ENCODE measurements at places on chromosomes 6 and 20.

DNA sequence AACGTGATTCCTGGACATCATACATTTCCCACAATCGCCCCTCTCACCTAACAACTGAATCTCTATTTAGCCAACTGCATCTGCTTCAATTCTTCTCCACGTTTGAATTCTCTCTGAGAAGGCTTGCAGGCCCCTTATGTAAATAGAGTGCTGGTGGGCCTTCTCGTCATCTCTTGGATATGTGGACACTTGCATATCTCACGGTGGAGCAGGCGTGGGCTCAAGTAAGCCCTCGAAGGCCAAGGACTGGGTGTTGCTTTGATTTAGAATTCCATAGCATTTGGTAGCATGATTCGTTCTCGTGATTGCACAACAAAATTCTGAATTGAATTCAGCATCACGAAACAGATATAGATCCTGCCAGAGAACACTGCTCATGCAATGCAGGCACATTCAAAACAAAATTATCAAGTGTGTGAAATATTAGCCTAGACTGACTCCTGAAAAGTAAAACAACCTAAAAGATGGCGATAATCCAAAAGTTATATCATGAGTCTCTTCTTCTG lies 613.6 kb downstream of the TFAP2A start:
- DNase-seq: no peak

DNA sequence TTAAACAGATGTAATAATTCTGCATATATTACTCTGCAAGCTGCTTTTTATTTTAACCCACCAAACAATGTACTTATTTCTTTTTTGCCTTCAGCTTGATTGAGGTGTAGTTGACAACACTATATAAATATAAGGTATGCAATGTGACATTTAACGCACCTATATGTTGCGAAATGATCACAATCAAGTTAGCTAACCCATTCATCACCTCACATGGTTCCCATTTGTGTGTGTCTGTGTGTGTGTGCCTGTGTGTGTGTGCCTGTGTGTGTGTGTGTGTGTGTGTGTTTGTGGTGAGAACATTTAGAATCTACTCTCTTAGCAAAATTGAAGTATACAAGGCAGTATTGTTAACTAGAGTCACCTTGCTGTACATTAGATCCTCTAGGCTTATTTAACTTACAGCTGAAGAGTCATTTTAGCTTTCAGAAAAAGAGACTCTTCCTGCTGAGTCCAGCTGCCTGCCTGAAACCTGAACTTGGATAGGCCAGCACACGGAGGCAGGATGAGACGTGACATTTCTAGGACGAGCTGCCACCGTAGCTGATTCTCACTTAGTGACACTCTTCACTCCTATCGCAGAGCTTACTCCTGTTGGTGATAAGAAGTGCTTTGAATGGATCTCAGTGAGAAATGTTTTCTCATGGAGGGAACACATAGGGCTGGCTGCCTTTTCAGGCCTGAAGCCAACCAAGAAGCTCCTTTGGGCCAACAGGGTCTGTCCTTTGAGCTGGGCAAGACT lies 126.5 kb upstream of the RIPOR2 start:
- DNase-seq: no peak

GRCh38 chr6:158044525-158044888 lies 62.8 kb downstream of the SYNJ2 start:
- DNase-seq: no peak

- DNase-seq: no peak
Observed at GRCh38 chr6:154258064-154258757, 98.4 kb downstream of the IPCEF1 start.

DNA sequence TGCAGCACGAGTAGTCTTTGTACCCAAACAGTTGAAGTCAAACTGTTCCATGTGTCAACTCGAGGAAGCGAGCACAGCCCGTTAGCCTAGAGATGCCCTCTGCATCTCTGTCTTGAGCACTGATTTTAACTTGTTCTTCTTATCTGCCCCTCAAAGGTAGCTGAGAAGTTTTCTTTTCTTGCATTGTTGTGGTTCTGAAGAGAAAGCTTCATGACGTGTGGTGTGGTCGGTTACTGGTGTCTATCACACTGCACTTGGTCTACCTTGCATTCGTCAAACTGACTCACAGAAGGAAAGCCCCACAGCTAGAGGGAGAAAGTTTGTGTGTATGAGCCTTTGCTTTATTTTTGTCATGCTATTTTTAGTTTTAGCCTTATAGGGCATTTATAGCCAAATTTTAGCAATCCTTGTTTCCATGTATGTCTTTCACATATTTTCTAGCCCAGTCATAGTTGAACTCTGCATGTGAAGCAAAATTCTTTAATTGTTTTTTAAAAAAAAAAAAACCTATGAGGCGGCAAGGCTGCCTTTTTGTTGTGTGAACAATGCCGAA lies 115.1 kb downstream of the JAG1 start:
- no peak for DNase-seq

DNA sequence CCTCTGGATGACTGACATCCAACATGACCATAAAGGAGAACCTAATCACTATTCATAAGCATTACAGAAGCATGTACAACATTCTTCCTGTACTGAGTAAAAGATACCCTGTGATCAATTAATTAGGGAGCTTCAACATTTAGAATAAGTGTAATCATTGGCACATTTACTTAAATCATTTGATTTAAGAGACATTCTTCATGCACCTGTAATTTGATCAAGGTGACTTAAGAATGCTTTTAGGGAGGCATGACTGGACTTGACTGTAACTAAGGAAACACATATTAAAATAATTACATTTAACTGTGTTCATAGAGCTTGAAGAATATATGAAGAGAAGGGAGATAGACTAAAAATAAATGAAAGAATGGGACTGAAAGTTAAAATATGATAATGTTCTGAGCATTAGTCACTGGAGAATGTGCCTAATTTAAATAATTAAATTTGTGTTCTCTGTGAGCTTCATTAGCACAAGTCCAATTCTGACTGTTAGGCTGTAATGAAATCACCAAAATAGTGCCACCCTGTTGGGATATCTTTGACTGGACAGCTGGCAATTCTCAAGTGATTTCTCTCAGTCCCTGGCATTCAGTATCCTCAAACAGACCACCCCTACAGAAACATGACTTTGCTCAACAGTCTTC lies 295.5 kb upstream of the ADGRB3 start:
- no peak for DNase-seq

DNA sequence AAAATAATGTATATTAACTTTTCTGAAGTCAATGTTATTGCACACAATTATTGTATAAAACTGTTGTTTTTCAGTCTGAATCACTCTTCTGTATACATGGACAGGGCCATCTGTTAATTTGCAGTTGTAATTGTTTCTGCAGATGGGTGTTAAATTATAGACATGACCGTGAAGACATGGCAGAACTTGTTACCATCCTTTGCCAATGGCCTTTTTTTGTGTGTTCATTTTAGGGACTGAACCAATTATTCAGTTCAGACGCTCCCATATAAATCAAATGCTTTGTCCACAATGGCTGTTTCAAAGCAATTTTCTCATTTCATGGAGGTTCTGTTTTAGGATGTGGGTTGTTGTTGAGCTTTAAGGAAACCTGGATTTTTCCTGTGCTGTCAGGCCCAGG lies 533.7 kb downstream of the DOK5 start:
- DNase-seq: no peak

DNA sequence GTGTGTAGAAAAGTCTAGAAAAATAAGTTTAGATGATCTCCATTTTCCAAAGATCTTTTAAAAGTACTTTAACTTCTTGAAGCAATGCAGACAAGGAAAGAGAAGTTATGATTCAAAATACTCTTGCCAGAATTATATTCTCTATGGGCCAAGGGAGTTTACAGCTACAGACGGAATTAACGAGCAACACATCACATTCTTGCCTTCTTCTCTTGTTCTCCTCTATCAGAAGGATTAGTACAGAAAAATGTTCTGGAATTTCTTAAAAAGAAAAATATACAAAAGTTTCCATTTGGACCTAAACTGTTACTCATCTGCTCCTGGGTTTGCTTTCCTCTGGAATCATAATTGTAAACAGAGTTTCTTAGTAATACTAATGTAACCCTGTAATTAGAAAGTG lies 284.7 kb upstream of the HSF2 start:
- no peak for DNase-seq

GRCh38 chr20:17541996-17542395 lies 10.8 kb upstream of the BFSP1 start:
- DNase-seq: no peak

GRCh38 chr20:10902576-10903282 lies 228.9 kb upstream of the JAG1 start:
- no peak for DNase-seq

GRCh38 chr20:16553101-16553500 lies 20.1 kb downstream of the KIF16B start:
- no peak for DNase-seq

GRCh38 chr20:2693286-2694007 lies 867 bp downstream of the EBF4 start:
- peak; percentile 29 for DNase-seq

DNA sequence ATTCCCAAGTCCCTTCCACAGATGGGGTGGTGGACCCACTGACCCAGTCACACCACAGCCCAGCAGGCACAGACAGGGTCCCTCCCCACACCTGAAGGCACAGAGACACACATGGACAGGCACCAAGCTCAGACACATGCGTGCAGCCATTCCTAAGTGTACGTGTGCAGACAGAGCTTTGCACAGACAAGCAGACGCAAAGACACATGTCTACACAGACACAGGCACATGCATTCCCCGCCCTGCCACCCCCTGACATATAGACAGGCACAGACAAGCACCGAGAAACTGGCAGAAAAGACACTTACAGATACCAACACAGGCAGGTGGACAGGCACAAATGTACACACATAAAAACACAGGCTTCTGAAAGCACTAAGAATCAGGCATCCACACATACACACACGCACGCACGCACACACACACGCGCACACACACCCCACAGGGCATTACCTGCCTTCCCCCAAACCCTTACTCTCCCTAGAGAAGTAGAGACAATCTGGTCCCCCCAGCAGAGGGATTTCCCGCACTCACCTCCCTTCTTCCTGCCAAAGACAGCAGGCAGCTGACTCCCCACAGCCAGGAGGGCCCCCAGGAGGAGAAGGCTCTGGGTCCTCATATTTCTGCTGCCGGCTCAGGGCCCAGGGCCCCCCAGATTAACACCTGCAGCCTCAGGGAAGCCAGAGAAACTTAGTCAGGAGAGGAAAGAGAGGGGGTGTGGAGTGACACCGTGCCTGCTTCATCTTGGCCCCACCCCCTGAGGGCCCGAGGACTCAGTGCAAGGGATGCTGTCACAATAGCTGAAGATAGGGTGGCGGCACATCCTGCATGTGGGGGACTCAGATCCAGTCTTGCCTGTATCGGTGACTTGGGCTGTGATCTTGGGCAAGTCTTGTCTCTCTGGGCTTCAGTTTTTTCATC lies at the start of gene WFDC5:
TSS of gene WFDC5 (minus strand) at position 710 of the 921 bp plus-strand sequence. CDS start at position 619, 91 bp downstream.
- DNase-seq: no peak

- DNase-seq: no peak
Observed at GRCh38 chr6:157412791-157413190, 31.8 kb downstream of the ZDHHC14 start.

- no peak for DNase-seq
Observed at GRCh38 chr20:45998337-45998736, 10.4 kb upstream of the MMP9 start.

- DNase-seq: no peak
Observed at GRCh38 chr6:3334555-3334954, 75.8 kb downstream of the PSMG4 start.

DNA sequence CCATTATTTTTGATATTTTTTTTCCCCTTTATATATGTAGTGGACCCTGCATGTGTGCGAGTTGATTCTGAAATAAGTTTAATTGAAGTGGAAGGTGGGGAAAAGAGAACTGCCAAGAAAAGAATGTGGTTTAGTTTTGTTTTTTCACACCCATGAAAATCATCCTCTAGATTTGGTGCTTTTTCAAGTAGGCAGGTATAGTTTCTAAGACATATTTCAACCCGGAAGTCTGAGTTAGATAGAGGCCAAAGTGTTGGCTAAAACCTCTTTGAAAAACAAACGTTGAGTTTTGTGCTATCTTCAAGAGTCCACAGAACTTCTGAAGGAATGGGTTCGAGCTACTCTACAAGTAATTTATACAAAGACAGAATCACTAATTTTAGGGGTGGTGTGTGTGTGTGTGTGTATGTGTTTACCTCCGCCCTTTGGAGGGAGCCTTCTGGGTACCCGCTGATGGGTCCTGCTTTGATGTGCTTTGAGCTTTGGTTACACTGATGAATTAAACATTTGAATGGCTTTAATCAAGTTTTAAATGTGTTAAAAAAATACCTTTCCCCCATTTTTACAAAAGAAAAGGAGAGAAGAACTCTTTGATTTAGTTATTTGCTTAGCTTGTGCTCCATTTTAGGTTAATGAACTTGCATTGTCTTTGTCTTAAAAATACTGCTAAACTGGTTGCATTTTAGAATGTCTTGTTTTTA lies 2.5 kb downstream of the RREB1 start:
- no peak for DNase-seq

GRCh38 chr6:38077488-38078030 lies 258.0 kb downstream of the ZFAND3 start:
- DNase-seq: no peak

DNA sequence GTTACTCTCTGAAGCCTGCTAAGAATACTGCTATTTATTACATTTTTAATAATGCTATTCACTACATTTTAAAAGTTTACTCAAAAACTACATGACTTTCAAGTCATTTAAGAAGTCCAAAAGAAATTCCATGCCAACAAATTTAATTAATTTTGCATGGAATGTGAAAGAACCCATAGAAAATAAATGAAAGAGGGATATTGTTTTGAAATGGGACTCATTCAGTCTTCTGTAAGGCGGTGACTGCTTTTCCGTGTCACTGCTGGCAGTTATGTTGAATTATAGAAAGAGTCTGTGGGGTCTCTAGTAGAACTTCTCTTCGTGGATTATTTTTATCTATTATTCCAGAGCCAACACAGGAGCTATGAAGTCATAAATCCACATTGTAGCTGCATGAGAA lies 211.2 kb downstream of the LAMA2 start:
- no peak for DNase-seq

GRCh38 chr6:43129434-43130194 lies 41.5 kb upstream of the SRF start:
- peak; percentile 13 for DNase-seq

GRCh38 chr6:113508249-113508648 lies 348.9 kb upstream of the MARCKS start:
- no peak for DNase-seq

DNA sequence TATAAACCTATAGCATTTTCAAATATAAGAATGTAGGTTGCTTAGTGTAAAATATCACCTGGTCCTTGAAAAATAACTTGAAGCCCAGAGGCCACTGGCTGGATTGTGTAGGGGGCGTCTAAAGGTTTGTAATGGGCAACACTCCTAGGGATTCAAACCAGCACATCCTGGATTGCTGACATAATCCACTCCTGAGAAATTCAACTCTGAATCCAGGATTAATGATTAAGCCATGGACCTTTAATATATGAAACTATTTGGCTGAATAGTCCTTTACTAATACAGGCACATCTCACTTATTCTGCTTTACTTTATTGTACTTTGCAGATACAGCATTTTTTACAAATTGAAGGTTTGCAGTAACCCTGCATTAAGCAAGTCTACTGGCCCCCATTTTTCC lies 160.8 kb downstream of the UBE3D start:
- DNase-seq: no peak

GRCh38 chr6:111789598-111789997 lies 83.7 kb downstream of the FYN start:
- no peak for DNase-seq

- no peak for DNase-seq
Observed at GRCh38 chr6:108689272-108690161, 128.8 kb downstream of the FOXO3 start.
